Astrocyte of the spinal cord (primary cell): ENCODE measurements at places on chromosomes 2 and 18.

DNA sequence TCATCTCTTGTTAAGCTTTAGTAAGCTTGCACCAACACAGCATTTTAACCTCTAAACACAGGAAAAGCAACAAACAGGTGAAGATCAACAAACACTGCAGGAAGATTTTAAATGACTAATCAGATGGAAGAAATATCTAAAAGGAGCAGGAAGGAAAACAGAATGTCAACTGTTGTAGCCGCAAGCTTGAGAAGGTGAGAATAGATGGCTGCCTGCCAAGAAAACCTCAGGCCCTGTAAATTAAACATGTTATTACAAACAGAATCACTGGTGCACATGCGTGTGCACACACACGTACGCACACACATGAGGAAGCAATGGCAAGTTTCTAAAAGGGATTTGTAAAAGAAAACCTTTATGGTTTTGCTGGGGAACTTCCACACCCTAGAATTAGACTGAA is 257.8 kb upstream of the GALNT5 start:
- no peak for DNase-seq

- no peak for DNase-seq
Measured at GRCh38 chr2:144550911-144551310, 31.0 kb upstream of the ZEB2 start.

DNA sequence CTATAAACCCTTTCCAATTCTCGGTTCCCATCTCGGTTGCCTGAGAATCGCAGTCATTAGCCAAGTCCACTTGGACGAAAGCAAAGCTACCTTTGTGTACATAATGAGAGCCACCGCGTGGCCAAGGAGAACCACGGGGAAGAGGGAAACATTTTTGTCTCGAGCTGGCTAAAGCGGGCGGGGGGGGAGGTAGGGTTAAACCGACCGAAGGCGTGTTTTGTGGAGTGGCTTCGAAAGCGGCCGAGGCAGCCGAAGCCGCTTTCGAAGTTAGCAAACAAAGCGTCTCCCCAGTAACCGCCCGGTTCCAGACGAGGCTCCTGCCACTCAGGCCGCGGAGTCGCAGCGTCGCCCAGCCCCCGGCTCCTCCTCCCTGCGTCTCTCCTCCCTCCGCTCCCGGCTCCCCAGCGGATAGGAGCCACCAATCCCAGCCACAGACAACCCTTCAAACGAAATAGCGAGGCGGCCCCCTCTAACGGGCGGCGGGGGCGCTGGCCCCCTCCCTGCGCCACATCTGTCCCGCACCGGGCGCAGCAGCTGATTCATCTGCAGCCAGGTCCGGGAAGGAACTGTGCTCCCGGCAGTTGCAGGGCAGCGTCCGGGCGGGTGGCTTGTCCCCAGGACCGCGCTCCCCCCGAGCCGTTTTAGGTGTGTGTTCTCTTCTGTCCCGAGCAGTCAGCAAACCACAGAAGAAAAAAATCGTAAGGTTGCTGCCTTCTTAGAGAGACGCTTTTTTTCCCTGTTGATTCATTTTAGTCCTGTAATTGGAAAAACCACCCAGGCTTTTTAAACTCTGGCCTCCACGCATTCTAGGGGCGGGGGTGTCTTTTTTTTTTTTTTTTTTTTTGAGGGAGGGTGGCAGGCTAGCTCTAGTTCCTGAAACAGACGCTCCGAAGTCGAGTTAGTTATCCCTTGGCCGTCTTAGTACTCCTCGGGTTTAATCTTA is 1.8 kb upstream of the TGIF1 start:
- DNase-seq: peak; percentile 99

DNA sequence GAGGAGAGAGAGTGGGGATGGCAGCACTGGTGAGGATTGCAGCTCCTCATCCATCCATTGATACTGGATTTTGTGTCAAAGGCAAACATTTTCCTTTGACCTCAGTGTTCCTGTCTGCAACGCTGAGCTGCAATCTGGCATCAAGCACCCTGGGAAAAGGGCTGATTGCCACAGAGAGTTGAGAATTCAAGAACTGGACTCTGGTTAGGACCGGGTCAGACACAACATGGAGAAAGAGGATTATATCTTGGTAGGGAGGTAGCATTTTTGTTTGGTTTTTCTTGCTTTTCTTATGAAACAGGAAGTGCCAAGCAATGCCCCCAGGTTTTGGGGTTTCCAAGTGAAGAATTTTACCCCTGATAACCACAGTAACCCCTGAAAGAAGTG is 81.9 kb upstream of the PKDCC start:
- peak; percentile 52 for DNase-seq

- DNase-seq: no peak
Measured at GRCh38 chr2:159963700-159964099, 98.7 kb downstream of the PLA2R1 start.

GRCh38 chr2:112795774-112796173 is 11.5 kb upstream of the IL1A start:
- DNase-seq: no peak

- DNase-seq: no peak
Measured at GRCh38 chr2:11465110-11465484, 864 bp downstream of the E2F6 start.

- no peak for DNase-seq
Measured at GRCh38 chr2:20725782-20726181, 58.8 kb downstream of the GDF7 start.

DNA sequence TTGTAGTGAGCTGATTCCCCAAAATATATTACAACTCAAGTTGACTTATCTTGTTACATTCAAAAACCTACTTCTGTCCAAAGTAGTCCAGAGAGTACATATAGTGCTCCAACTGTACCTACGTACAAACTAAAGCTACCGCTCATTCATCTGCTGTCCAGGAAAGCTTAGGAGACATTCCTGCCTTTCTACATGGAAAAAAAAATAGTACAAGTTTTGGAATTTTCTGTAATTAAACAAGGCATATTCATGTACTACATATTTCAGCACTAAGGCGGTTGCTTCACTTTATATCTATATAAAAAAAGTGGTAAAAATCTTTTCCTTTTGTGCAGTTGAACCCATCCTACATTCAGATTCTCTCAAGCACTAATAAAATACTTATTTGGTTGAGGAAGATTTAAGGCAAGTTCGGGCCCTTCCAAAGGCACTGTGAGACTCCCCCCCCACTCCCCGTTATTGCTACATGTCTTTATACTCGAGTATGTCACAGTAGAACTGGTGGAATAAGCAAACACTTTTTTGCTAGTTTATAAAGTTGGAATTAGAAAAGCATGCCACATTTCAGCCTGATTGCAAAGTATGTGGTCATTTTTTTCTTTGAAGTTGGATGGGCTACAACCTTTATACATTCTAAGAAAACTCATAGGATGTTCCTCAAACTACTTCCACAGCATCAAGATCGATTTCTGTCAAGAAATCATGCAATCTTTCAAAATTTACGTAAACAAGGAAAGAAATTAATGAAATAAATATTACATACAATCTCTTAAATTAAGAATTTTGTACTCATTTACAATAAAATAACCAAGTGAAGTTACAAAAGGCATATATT is 3.7 kb downstream of the ZFP36L2 start:
- DNase-seq: peak; percentile 36

DNA sequence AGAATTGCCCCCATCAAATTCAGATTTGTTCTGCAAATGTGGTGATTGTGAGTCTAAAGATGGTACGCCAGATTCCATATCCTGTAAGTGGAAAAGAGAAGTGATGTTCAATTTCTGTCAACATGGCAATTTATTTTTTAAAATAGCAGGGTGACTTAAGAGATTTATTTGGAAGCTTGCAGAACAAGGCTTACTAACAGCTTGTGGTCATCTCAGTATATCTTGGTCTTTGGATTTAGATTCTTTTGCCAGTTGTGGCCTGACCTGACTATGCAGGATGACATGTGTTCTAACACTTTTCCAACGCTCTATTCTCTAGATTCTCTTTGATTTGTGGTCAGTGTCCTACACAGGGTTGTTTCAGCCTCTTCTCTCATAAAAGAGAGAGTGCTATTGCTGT is 74.4 kb downstream of the MAP3K20 start:
- peak; percentile 65 for DNase-seq

GRCh38 chr18:29172756-29173067 is 995.8 kb upstream of the CDH2 start:
- DNase-seq: no peak

DNA sequence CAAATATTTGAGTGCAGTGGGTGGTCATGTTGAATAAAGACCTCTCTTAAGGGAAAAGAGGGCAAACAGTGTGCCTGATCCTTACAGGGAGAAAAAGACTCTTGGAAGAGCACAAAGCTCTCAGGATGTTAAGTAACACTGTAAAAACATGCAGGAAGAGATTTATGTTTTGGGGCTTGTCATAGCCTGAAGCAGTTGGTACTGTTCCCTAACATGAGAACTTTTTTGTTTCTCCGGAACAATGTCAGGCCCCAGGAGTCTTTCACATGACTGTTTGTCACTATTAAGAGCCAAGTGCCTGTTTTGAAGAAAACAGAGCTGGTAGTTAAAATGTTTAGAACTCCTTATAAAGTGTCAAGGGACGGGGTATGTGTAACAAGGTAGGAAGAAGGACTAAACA is 83.7 kb upstream of the B3GNT2 start:
- DNase-seq: no peak

GRCh38 chr2:1088192-1088860 is 137.7 kb downstream of the SNTG2 start:
- no peak for DNase-seq

GRCh38 chr2:233841183-233841582 is 13.2 kb downstream of the HJURP start:
- DNase-seq: no peak

- no peak for DNase-seq
Measured at GRCh38 chr18:69969491-69969890, 21.8 kb upstream of the CD226 start.

DNA sequence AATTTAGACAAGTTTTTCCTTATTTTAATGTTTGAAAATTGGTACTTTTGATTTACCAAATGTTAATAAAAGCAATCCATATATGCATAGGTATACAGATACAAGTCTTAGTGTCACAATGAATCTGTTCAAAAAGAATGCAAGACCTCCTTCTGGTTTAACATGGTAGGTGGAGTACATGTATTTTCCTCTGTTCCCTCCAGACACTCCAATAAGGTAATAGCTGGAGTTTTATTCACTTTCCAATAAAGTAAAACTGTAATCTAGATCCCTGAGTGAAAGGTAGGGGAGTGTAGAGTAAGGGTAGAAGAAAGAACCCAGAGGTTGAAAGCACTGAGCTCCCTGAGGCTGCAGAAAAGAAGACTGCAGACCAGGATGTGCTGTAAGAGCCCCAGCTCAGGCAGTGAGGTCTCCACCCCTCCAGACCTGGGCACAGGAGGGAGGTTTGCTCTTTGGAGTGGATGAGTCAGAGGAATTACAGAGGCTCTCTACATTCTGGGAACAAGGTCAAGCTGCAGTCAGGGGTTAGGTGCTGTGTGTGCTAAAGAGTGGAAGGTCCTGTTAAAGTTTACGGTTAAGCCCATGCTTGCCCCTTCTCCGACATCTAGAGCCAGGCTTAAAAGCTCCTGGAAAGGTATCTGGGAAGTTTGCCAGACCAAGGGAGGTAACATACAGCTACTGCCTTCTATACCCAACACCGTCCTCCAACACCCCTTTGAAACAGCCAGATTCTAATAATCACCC is 27.6 kb upstream of the STAT1 start:
- DNase-seq: peak; percentile 16

DNA sequence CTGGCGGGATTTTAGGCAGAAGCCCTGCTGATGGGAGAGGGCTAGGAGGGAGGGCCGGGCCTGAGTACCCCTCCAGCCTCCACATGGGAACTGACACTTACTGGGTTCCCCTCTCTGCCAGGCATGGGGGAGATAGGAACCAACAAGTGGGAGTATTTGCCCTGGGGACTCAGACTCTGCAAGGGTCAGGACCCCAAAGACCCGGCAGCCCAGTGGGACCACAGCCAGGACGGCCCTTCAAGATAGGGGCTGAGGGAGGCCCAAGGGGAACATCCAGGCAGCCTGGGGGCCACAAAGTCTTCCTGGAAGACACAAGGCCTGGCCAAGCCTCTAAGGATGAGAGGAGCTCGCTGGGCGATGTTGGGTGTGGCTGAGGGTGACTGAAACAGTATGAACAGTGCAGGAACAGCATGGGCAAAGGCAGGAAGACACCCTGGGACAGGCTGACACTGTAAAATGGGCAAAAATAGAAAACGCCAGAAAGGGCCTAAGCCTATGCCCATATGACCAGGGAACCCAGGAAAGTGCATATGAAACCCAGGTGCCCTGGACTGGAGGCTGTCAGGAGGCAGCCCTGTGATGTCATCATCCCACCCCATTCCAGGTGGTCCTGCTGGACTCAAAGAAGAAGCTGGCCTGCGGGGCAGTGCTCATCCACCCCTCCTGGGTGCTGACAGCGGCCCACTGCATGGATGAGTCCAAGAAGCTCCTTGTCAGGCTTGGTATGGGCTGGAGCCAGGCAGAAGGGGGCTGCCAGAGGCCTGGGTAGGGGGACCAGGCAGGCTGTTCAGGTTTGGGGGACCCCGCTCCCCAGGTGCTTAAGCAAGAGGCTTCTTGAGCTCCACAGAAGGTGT is 8.5 kb downstream of the PROC start:
- DNase-seq: no peak

GRCh38 chr18:37639846-37640245 is 74.2 kb upstream of the CELF4 start:
- no peak for DNase-seq

- DNase-seq: peak; percentile 78
Measured at GRCh38 chr18:63708650-63709049, 5.9 kb downstream of the SERPINB11 start.

DNA sequence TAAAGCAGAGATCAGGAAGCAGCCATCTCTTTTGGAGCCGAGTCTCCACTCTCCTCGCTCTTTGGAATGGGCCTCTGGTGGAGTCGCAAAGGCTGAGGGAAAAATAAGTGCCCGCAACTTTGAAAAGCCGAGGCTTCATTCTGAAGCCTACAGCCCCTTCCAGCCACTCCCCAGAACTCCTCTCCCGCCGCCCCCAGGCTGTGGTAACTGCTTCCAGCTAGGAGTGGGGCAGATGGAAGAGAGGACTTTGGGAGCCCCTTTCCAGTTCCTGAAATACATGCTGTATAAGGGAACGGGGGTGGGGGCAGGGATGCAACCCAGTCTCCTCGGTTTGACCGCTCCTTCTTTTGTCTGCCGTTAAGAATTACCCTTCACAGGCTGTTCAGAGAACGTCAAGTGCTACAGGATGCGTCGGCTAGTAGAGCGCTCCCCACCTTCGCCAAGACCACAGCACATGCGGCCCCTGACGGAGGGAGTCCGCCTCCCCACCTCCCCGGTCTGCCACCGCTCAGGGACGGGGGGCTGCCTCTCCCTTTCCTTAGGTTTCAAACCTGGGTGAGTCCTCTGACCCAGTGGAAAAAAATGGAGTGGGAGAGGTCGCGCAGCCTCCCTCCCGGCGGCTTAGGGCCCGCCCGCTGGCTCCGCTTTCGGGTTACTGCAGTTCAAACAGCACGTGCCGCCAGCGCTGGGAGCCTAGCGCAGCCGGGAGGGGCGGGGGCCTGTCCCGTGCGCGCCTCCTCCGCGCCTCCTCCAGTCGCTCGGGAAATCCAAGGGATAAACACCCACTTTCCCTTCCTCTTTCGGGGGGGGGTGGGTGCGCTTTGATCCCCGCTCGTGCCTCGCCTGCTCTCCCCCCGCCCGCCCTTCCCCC is 4.9 kb downstream of the CYP26B1 start:
- DNase-seq: no peak

DNA sequence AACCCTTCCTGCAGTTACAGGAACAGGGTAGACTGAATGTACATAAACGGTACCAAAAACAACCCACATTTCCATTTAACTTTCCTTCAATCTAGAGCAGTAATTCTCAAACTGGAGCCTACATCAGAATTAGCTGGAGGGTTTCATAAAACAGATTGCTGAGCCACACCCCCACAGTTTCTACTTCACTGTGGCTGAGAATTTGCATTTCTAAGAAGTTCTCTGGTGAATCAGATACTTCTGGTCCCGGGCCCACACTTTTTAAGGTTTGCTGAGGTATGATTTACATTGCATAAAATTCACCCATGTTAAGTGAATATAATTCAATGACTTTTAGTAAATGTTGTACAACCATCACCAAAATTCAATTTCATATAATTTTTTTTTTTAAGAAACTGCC is 113.7 kb downstream of the SRBD1 start:
- DNase-seq: peak; percentile 23
